ENCODE measurements at places on chromosomes 1 and 21. TPM values are rescaled to one million over a fixed set of nuclear protein-coding genes. Genes with fewer than 3 reads are reported as not detected.

SNX7 gene
- total RNA-seq: 32.0 TPM

SCCPDH gene
- 132 TPM for total RNA-seq

TMEM61 gene
- 0.31 TPM for total RNA-seq

OLIG1 gene
- total RNA-seq: 5.1 TPM

RBP7 gene
- 6.5 TPM for total RNA-seq

SLC25A34 gene
- total RNA-seq: 2.5 TPM

UBL4B gene
- total RNA-seq: 95.5 TPM

S100B gene
- 2.7 TPM for total RNA-seq

RALGPS2 gene
- total RNA-seq: 56.3 TPM

C1orf87 gene
- 6.2 TPM for total RNA-seq

GRHL3 gene
- 3.2 TPM for total RNA-seq

FAM72C gene
- total RNA-seq: 3.8 TPM

PTPRU gene
- 21.7 TPM for total RNA-seq

TEKT2 gene
- total RNA-seq: 35.1 TPM

TRMT1L gene
- total RNA-seq: 54.5 TPM

ENTREP3 gene
- total RNA-seq: 14.3 TPM

LGALS8 gene
- 115 TPM for total RNA-seq

IL20 gene
- total RNA-seq: 0.43 TPM

KLHL20 gene
- total RNA-seq: 30.6 TPM

GNAT2 gene
- total RNA-seq: 2.8 TPM

CD46 gene
- 107 TPM for total RNA-seq

C1orf185 gene
- 8.2 TPM for total RNA-seq

TFF3 gene
- total RNA-seq: 12.9 TPM

HIVEP3 gene
- total RNA-seq: 7.2 TPM

LYST gene
- total RNA-seq: 69.1 TPM

SPATC1L gene
- 96.1 TPM for total RNA-seq

ADAMTS5 gene
- total RNA-seq: 1.9 TPM

KIF2C gene
- total RNA-seq: 53.5 TPM

EXTL1 gene
- total RNA-seq: 2.8 TPM

TEDDM1 gene
- not detected for total RNA-seq
